Pons (tissue), 1 donor: ENCODE measurements at places on chromosomes 3 and 15.

- DNase-seq: no peak
Observed at GRCh38 chr3:45677033-45677446, 12.2 kb upstream of the SACM1L start.

- no peak for DNase-seq
Observed at GRCh38 chr15:32134842-32135241, 104.5 kb downstream of the CHRNA7 start.

DNA sequence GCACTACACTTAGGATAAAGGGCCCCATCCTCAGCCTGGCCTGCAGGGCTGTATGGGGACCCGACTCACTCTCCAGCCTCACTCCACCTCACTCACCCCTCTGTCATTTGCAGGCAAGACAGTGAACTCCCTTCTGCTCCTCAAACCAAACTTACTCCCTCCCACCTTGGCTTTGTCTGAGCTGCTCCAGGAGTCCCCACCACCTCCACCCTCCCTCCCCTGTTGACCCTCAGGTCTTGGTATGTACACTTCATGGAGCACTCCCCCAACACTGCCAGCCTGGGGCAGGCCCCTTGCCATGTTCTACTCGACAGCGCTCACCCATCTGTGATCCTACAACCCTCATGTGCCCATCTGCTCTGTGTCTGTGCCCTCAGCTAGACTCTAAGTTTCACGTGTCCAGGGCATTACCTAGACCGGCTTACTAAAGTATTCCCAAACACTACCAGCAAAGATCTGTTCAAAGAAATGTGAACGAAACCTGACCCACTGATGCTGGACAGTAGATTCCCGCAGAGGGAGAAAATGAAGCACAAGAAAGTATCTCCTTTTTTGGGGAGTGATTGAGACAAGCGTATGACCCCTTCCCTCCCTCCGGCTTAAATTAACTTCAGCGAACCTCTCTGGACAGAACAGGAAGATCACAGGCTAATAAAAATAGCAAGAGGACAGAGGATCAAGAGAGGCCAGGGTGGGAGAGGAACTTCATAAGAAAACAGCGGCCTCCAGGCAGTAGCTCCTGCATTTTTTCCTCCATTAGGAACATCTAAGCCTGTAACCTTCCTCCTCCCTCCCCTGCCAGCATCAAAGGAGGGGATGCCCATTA is 113.2 kb downstream of the RFTN1 start:
- DNase-seq: no peak

DNA sequence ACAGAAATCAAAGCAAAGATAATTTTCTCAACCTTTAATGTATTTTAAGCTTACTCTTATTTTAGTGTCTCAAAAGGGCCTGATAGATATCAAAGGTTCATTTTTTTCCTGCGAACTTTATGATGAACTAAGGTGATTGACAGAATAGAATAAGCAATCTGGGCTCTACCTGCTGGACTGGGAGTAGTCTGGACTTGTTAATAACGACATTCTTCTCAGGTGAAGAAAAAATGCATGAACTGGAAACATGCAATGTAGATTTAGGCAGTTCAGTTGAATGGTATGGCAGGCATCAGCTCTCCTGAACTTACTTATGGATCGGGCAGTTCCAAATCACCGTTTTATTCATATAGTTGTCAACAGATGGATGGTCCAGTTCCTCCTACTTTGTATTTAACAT is 189.7 kb upstream of the ZBTB20 start:
- no peak for DNase-seq

DNA sequence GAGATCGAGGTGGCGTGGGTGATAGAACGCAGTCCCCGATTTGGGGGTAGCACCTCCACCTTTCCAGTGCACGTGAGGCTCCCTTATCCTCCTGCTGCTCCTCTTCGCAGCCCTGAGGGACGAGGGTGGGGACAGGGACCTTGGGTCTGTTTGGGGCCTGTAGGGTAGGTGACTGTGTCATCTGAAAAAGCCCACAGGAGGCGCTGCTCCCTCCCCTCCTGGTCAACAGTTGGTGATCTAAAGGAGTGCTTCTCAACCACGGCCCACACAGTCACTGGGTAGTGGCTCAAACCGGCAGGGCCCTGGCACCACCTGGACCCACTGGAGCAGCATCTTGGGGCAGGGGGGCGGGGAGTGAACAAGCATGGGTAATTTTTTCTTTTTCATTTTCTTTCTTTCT is 7.1 kb downstream of the LRRK1 start:
- DNase-seq: no peak

DNA sequence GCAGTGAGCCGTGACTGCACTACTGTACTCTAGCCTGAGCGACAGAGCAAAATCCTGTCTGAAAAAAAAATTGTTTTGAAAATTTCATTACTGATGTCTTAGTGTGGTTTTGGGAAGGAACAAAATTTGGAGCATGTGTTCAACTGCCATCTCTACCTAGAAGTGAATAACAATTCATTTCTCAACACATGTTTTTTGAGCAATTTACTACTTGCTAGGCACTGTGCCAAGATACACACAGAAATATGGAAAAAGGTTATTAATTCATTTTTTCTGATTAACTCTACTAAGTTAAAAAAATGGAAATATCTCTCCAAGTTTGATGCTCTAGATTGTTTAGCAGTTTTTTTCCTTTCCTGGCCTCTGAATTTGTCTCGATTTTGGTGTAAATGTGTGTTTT is 5.2 kb upstream of the TCF12 start:
- DNase-seq: no peak

GRCh38 chr3:143972155-143972504 is 507 bp downstream of the DIPK2A start:
- peak; percentile 70 for DNase-seq

GRCh38 chr3:193585530-193585929 is 7.5 kb upstream of the OPA1 start:
- DNase-seq: no peak

GRCh38 chr15:63573533-63573932 is 23.7 kb upstream of the FBXL22 start:
- DNase-seq: no peak

DNA sequence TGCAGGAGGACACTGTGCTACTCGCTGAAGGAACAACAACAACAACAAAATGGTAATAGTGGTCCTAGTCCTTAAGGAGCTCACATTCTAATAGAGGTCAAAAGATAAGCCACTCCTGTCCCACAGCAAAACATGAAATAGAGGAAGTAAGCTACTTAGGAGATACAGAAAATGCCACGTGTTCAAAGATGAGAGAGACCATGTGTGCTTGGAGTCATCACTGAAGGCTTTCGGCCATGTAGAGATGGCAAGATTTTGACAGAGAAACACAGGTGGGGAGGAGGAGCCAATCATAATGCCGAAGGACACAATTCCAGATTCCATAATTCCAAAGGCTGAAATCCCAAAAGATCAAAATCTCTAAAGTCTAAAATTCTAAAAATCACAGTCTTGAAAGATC is 24.8 kb upstream of the RIOX2 start:
- no peak for DNase-seq

- no peak for DNase-seq
Observed at GRCh38 chr3:45610119-45610518, 15.6 kb downstream of the LIMD1 start.

GRCh38 chr3:105051972-105052371 is 314.7 kb upstream of the ALCAM start:
- DNase-seq: no peak

DNA sequence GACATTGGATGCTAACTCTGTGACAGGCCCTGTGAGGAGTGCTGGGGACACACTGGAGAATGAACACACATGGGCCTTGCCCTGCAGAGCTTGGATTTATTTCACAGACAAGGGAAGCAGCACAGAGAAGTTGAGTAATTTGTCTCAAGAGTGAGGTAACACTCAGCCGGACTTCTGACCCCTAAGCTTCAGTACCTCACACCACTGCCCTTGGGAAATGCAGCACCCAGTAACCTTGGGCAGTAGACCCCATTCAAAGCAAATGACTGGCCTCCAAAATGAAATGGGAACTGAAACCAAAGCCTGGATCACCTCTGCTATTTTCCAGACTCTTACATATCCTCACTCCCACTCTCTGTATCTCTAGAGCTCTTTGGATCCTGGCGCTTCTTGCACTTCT is 37.3 kb downstream of the RFT1 start:
- DNase-seq: no peak

- no peak for DNase-seq
Observed at GRCh38 chr15:69576035-69576526, 123.5 kb downstream of the RPLP1 start.

DNA sequence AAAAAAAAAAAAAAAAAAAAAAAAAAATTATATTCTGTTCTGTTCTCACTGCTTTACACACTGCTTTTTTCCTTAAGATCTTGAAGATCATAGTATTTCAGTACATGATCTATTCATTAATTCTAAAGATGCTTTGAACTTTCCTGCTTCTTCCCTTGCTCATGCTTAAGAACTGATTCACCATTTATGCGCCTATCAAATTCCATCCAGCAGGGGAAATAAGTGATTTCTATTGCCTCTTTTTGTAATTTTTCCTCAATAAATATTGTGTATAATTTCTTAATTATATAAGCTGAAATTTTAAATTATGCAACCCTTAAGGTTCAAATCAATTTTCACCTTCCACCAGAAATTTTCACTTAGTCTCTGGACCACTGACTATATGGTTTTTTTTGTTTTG is 10.6 kb downstream of the DENND6A start:
- DNase-seq: no peak

- peak; percentile 92 for DNase-seq
Observed at GRCh38 chr15:91849180-91849579, 4.3 kb upstream of the SLCO3A1 start.

DNA sequence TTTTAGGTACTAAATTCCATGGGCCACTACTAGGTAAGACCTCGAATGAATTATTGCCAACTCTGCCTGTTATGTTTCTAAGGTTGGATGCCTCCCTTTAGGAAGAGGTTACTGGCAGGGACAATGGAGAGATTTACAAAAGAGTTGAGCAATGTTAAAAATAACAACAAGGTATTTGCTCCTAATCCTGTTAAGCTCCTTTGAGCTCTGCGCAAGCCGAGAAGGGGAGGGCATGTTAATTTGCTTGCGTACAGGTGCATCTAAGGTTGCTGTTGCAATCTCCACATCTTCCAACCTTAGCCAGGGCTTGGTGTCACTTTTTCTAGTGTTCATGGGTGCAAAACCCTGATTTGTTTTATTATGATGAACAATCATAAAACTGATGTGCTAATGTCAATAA is 161.5 kb upstream of the TPM1 start:
- no peak for DNase-seq

DNA sequence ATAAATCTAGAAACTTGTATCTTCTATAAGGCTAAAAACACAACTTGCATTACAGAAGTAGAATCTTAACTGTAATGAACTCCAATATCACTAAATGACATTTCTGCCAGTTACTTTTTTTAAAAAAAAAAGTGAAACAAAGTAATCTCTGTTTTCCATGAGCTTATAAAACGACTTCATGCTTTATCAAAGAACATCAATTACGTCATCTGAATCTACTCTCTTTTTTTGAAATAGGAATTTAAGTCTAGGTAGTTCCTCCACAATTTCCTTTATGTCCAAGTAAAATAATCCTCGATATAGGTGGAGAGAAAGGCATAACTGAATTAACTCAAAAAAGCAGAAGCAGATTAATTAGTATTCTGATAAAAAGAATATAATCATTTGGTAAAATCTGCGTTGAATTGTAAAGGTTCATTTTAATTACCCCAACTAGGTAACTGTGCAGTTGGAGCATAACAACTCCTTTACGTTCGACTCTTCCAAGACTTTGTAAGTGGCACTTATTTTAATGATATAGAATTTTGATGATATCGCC is 1.4 kb downstream of the UACA start:
- no peak for DNase-seq

DNA sequence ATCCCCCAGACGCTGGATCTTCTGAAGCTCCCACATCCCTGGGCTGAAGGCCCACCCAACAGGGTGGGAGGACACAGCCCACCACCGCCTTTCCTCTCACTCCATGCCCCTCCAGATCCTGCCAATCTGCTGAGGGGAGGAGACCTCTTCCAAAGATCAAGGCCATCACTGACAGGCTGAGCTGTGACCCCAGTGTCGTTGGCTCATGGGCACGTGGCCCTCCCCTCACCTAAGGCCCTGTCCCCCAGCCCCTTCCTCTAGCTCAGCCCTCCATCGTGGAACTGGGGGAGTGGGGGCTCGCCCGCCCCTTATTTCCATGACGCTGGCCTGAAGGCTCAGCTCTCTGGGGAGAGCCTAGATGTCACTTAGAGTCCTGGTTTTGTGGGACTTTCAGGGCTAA is 10.4 kb downstream of the C3orf18 start:
- DNase-seq: no peak

GRCh38 chr15:47822048-47822447 is 104.7 kb downstream of the SEMA6D start:
- no peak for DNase-seq

DNA sequence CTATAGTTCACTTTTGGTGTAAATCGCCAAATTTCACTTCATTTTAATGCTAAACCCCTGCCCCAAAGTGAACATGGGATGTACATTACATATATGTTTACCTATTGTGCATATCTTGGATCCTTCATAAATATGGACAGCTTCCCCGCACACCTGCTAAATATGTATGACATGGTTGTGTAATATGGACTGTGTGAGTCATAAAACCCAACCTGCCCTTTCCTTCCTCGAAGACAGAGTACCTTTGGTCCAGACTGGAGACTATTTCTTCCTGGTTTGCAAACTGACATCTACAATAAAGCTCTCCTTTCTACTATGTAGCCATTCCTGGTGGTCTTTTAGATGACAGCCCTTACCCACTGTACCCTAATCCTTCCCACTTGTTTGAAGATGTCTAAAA is 12.4 kb downstream of the ACTC1 start:
- DNase-seq: no peak

DNA sequence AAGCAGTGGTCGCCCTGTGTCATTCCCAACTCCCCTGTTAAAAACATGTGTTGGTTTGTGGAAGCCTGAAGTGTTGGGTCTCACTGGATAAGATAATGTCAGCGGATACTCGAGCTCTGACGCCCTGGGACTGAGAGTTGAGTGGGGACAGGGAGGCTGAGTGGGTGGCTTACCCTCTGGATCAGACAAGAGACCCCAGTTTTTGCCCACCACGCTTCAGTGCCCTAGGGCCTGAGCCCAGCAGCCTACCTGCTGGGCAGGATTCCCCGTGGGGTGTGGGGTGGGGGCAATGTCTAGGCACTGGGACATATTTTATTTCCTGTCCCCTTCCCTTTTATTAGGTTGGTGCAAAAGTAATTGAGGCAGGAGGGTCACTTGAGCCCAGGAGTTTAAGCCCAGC is 75.0 kb downstream of the SMAD6 start:
- no peak for DNase-seq

GRCh38 chr3:153640689-153641665 is 479.0 kb downstream of the RAP2B start:
- DNase-seq: no peak

DNA sequence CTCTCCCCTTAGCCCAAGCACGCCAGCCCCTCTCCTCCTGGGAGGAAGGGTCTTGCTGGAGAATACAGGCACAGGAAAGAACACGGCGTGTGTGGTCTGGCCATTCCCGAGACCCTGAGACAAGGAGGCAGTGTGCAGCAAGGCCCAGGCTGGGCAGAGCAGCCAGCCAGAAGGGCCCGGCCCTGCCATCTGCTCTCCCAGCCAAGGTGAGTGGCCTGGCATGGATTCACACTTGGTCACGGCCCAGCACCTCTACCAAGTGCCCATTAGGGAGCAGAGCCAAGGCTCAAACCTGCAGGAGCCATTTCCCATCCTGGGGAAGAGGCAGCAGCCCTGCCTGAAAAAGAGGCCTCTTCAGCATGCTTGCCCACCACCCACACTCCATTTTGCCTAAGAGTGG is 28.6 kb downstream of the MEGF11 start:
- no peak for DNase-seq

- no peak for DNase-seq
Observed at GRCh38 chr3:31701286-31701685, 168.6 kb downstream of the STT3B start.
